ENCODE measurements at places on chromosomes 7 and 10. TPM values are rescaled to one million over a fixed set of nuclear protein-coding genes. Genes with fewer than 3 reads are reported as not detected.

Gene LRRC17
- total RNA-seq, result 2.3 TPM

Gene ACBD7
- 0.85 TPM for total RNA-seq

Gene TWIST1
- 112 TPM for total RNA-seq

Gene AIMP2
- 19.4 TPM for total RNA-seq

Gene KLLN
- total RNA-seq, result 0.34 TPM

Measured in subcutaneous adipose tissue (tissue), 4 donors.